ENCODE measurements at places on chromosomes 13 and 19.
A peak's percentile ranks its signal among the peaks of the same experiment; 100 is the strongest.

DNA sequence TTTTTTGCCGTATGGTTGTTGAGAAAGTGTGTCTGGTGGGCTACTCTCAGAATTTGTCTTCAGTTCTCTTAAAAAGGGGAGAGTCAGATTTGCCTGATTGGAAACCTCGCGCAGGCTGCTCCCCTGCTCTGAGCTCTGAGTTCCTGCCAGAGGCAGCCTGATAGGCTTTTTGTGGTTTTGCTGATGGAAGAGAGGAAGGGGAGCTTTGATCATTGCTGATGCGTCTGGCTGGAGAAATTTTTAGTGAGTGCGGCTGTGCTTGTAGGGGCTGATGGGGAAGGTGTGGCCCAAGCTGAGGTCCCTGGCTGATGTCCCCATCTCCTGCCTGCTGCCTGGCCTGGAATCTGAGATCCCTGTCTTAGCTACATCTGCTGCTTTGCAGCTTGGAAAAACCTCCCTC, 2.8 kb downstream of the CHST8 start:
- no peak for DNase-seq

GRCh38 chr13:73173279-73173811, 114.5 kb downstream of the KLF5 start:
- DNase-seq = no peak

DNA sequence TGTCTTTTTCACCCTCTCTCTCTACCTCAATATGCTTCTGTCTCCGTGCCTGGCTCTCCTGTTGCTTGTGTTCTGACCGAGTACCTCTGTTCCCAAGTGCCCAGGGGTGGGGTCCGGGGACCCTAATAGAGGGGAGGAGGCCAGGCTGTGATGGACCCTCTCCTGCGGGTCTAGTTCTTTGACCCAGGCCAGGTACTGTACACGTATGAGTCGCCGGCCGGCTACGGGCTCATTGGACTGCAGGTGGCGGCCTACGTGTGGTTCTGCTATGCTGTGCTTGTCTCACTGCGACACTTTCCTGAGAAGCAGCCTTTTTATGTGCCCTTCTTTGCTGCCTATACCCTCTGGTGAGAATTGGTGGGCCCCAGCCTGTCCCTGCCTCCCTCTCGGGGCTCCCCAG, 4.4 kb downstream of the TMEM145 start:
- DNase-seq = no peak

- peak; percentile 43 for DNase-seq
Observed at GRCh38 chr19:38852231-38853044, 2.7 kb upstream of the HNRNPL start.

DNA sequence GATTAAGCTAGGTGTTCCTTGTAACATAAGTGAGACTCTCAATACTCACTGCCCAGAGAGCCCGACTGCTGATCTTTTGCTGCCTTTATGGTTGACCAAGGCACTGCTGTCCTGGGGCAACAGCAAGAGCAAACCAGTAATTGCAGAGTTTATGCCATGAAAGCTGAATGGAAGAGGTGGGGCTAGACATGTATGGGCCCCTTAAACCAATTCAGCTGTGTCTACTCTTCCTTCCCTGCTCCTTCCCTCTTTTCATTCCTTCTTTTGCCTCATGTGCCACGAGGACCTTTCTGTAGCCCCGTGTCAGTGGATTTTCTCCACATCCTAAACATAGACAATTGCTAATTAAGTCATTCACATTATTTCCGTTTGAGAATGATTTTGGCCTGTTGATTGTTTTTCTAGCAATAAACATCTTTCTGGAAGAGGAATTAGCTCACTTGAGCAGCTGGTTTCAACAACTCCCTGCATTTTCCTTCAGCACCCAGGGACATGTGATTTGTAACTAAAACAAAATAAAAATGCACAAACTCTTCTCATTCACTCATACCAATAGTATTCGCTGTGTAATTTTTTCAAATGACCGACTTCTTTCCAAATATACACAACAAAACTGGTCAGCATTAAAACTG, 40.5 kb downstream of the RAP2A start:
- DNase-seq = no peak

DNA sequence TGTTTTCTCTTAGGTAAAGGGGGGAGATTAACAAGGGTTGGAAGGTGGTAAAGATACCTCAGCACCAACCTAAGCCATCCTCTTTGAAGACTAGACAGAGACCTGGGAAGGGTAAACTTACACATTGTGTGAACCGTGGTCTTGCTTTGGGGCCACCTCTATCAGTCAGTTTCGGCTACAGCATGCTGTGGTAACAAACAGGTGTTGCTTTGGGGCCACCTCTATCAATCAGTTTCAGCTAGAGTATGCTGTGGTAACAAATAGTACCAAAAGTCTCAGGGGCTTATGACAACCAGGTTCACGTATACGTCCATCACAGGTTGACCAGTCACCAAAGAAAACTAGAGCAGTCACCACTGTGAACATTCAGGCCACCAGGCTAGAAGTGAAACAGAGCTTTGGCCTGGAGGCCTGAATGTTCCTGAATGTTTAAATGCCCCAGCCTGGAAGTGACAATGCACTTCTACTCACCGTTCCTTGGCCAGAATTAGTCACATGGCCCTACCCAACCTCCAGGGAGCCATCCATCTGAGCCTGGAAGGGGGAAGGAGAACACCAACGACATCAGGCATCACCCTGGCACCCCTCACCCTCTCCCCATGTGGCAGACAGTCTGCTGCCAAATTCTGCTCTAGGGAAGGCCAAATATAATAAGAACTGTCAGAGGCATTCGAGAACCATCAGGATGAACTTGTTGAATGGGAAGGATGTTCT, 3.8 kb downstream of the FXYD7 start:
- DNase-seq = no peak

- no peak for DNase-seq
Observed at GRCh38 chr19:44278181-44278690, 18.6 kb downstream of the ZNF233 start.

- peak; percentile 17 for DNase-seq
Observed at GRCh38 chr13:30394751-30395191, 27.5 kb upstream of the UBE2L5 start.

GRCh38 chr19:7098701-7099596, 29.4 kb downstream of the ZNF557 start:
- peak; percentile 86 for DNase-seq

DNA sequence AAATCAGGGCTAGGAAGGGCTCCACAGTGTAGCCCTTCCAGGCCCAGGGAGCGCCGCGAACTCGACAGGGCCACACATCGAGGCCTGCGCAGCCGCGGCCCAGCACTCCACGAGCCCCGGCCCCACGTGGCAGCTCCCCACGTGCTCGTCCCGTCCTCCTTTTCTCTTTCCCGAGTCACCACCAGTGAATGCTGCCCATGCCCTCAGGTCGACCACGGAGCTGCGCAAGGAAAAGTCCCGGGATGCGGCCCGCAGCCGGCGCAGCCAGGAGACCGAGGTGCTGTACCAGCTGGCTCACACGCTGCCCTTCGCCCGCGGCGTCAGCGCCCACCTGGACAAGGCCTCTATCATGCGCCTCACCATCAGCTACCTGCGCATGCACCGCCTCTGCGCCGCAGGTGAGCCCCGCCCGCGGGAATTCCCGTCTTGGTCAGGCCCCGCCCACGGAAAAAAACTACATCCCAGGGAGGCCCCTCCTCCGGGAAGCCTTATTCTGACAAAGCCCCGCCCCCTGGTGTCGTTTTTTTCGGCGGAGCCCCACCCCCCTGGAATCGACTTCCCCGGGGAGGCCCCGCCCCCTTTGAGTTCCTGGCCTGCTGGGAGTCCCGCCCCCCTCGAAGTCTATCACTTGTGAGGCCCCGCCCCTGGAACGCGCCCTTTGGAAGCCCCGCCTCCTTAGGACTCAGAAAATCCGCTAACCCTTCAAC, 7.0 kb downstream of the HIF3A start:
- peak; percentile 82 for DNase-seq

- DNase-seq = peak; percentile 87
Observed at GRCh38 chr19:46878613-46879375, 18.0 kb downstream of the ARHGAP35 start.

Measured in amniotic epithelial cell (primary cell).